ENCODE measurements at places on chromosomes 4 and X.

GRCh38 chr4:19193274-19193981, 1058.3 kb upstream of the SLIT2 start:
- no peak for DNase-seq

DNA sequence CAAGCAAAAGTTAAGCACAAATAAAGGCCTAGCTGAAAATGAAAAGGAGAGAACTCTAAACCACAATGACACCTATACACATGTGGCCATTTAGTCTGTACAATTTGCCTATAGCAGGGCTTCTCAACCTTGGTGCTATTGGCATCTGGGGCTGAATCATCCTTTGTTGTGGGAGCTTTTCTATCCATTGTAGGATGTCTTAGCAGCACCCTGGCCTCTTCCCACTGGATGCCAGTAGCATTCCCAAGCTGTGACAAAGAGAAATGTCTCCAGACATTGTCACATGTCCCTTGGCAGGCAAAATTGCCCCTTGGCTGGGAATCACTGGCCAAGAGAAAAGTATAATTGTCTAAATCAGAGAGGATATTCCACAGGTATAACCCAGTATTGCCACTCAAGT, 13.5 kb upstream of the PRPS2 start:
- DNase-seq: no peak

DNA sequence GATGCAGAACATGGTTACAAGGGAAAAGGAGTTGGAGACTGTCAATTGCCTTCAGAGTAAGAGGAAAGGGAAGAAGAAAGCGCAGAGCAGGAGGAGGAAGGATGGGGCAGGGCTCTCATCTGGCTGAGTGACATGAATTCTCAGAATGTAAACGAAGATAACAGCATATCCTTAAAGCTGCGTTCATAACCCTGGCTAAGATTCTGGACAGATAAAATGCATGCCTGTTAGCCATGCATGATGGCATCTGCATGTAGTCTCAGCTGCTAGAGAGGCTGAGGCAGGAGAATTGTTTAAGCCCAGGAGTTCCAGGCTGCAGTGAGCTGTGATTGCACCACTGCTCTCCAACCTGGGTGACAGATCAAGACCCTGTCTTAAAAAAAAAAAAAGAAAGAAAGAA, 493.5 kb upstream of the PRKX start:
- no peak for DNase-seq

DNA sequence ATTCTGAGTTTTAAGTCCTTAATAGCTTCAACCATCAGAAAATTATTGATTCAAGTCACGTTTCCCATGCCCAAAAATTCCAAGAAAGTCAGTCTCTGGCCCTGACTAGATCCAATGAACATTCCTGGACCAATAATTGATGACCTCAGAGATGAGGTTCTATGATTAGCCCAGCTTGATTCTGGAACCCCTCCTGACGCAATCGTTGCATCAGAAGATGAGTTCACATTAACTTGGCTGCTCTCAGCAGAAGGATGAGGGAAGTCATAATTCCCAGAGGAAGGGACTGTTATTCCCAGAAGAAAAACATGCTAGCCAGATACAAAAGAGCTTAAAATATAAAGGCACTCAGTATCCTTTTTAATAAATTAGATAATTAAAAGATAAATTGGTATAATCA, 34.3 kb upstream of the CPEB2 start:
- DNase-seq: no peak

DNA sequence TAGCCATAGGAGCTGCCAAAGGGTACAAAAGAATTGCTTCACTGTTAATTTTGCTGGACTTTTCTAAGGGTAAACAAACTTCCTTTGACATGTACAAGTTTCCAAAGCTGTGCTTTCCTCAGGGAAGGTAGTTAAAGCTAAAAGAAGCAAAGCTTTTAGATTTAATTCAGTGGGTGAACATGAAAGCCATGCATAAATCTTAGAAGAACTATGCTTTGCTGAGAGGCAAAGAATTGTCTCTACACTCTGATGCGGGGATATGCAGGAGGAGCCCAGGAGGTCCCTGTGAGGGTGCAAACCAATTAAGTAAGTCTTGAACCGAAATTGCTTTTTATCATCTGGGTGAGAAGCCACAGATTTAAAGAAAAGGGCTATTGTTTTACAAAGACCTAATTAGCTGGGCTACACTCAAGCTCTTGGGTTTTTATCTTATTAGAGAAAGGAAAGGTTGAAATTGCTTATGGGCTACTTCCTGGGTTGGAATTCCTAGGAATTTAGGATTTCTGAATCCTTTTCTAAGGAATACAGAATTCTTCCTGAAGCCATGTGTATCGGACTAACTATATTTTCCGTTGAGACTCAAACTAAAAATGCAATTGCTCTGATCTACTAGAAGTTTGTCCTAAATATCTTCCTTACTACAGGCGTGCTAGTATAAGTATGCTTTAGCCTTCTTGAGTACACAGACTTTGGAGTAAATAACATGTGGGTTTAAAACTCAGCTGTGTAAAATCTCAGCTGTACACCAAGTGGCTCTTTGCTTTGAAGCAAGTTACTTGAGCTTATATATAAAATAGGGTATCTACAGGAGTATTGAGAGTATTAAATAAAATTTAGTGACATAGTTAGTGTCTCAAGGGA, 188.4 kb upstream of the ANK2 start:
- DNase-seq: no peak

DNA sequence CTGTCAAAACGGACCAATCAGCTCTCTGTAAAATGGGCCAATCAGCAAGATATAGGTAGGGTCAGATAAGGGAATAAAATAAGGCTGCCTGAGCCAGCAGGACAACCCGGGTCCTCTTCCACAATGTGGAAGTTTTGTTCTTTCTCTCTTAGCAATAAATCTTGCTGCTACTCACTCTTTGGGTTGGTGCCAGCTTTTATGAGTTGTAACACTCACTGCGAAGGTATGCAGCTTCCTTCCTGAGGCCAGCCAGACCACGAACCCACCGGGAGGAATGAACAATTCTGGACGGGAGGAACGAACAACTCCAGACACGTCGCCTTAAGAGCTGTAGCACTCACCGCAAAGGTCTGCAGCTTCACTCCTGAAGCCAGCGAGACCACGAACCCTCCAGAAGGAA, 287.8 kb downstream of the RAPGEF2 start:
- DNase-seq: no peak

DNA sequence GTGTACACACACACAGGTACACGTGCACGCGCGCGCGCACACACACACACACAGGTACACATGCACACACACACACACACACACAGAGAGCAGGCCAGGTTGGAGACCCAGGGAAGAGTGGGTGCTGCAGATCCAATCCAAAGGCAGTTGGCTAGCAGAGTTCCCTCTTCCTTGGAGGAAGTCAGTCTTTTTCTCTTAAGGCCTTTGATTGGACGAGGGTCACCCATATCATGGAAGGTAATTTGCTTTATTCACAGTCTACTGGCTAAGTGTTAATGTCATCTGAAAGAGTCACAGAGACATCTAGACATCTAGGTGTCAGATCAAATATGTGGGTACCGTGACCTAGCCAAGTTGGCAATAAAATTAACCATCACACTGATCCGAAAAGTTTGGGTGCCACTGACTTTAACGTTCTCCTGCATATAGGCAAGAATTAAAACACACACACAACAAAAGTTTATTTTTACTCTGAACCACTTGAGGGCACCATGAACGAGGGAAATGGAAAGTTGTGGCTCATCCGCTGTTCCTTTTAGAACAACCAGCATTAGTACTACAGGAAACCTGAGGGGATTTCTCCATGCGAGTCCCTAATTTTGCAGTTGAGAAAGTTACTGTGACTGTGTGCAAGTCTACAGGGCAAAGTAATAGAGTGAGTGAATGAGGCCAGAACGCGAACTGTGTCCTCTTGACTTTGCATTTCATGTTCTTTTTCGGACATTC, 66.0 kb upstream of the STOX2 start:
- peak; percentile 11 for DNase-seq

- DNase-seq: no peak
Observed at GRCh38 chr4:86034616-86035015, 325.2 kb downstream of the MAPK10 start.

GRCh38 chr4:19266566-19266965, 985.1 kb upstream of the SLIT2 start:
- no peak for DNase-seq

DNA sequence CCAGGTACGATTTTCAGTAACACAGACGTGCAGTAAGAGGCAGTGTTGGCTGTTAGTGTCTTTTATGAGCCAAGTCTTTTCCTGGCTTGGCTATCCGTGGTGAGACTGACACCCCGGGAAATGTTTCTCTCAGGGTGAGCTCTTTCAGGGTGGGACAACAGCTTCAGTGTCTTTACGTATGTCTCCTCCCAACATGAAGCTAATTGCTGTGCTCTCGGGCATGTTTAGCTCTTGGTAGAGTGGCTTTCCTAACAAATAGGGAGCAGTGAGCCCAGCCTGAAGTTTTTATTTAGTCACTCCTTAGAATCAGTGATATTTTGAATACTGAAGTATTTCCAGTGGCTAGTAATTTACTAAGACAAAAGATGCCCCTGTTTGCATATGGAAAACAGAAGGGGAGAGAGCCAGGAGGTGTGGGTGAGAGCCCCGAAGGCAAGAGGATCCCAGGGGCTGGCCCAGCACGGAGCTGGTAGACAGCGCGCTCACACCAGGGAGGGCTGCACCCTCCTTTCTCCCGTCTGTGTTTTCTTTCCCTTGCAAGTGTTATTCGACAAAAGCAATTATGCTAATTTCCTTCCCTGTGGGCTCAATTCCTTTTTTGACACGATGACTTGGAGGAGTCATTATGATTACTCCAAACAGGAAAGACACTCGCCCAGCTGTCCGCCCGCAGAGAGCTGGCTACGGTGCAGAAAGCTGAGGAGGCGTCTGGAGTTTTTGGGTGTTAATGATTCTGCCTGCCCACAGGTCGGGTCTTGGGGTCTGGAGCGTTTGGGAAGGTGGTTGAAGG, 47.7 kb downstream of the PDGFRA start:
- no peak for DNase-seq

All from HL-60 (cell line).